ENCODE measurements at places on chromosomes 16 and 17.

GRCh38 chr17:4807605-4808377 lies 839 bp downstream of the PLD2 start:
- DNase-seq, result no peak

DNA sequence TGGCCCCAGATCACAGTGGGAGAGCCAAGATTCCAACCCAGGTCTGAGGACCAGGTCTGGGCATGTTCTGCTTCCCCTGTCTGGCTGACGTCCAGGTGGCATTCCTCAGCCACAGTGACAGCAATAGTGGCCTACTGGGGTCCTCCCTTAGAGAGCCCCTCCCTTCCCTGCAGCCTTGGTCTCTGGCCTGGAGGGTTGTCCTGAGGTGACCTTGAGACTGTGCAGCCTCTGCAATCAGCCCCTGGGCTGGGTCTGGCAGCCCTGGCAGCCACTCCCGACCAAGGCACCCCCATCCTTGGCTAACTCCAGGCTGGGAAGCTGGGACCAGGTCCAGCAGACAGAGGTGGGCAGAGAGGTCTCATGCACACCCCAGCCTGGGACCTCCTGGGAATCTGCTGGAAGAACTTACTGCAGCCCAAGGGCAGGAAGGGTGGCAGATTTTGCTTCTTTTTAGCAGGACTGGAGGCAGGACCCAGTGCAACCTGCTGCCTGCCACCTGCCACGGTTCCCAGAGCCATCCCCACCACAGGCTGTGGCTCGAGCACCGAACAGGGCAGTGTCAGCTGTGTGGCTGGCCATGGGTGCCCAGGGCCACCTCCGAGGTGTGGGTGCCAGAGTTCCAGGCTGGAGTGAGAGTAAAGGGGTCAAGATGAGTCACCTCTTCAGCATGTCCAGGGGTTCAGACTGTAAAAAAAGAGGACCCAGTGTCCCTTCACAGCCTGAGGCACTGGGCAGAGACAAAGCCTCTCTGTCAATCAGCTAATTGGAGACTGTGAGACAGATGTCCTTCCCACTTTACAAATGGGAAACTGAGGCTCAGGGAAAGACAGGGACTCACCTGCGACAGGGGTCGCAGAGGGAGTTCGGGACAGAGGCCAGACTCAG lies 12.6 kb downstream of the GRB7 start:
- DNase-seq, result no peak

- no peak for DNase-seq
These were observed 16.4 kb downstream of the CDK5RAP3 start for GRCh38 chr17:47987240-47987835.

- DNase-seq, result peak; percentile 54
These were observed 73.3 kb downstream of the N4BP1 start for GRCh38 chr16:48536614-48537200.

GRCh38 chr17:46756081-46756735 lies 62.3 kb downstream of the WNT3 start:
- DNase-seq, result peak; percentile 40

DNA sequence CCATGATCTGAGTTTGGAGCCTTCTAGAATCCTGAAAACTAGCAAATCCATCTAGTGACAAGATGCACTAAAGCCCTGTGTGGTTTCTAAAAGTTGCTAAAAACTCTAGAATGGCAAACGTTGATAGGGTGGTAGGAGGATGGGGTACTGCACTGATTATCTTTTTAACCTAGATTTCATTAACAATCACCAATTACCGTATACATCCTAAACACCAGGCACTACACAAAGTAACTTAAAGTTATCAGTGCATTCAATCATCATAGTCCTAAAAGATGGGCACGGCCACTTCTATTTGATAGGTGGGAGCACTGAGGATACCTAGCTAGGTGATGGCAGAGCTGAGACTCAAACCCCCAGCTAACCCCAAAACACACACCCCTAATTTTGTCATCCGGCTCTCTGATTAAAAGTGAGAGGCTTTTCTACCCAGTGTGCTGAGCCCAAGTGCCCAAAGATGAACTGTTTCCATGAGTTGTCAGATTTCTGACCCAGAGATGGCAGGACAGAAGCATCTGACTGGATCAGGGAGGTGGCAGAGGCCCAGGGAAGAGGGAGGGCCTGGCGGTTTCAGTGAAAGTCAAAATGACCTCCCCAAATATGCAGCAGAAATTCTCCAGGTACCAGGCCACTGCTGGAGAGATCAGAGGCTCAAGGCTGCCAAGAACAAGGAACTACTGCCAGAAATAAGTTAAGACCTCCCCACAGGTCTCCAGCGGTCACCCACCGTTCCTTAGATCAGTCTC lies 396.8 kb downstream of the SOX9 start:
- DNase-seq, result no peak

DNA sequence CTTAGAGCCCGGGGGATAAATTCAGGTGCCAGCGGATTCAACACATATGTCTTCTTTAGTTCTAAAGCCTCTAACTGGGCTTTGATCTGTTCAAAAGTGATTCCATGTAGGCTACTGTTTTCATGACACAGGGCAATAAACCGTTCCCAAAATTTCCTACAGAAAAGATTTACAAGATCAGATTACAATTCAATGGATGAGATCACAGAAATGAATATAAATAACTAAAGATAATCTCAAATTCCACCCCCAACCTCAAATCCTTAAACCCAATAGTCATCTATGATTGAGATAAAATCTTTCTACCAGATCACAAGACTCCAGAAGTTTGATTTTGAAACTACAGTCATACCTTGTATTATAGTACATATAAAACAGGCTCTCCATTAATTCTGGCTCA lies 84.3 kb downstream of the CACNG1 start:
- DNase-seq, result no peak

- no peak for DNase-seq
These were observed 26.3 kb downstream of the GINS2 start for GRCh38 chr16:85662482-85662812.

DNA sequence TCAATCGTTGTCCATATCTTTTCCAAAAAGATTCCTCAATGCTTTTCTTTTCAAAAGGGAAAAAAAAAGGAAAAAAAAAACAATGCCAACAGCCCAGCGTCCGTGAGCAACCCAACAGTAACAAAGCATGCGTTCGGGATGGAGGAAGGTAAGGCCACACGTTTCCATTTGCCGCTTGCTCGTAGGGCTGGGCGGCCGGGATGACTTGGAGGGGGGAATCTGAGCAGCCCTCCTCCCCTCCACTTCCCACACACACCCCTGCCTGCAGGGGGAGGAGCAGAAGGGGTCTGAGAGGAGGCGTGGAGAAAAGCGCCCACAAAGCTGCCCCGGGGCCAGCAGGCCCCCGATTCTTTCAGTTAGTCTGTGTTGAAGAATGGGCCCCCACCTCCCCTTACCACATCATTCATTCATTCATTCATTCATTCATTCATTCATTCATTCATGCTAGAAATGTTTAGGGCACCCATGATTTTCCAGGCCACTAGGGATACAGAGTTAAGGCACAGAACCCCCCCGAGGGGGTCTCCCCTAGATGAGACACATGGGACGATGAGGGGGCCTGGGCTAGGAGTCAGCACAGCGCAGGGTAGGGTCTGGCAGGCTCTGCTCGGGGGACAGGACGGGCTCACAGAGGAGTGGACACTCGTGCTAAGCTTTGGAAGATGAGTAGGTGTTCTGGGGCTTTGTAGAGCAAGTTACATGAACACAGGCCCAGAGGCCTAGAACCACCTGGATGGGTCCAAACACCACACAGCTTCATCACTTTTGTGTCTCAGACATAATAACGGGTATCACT lies 10.9 kb upstream of the TBX2 start:
- no peak for DNase-seq

GRCh38 chr16:88014252-88014781 lies 63.1 kb downstream of the BANP start:
- DNase-seq, result no peak

DNA sequence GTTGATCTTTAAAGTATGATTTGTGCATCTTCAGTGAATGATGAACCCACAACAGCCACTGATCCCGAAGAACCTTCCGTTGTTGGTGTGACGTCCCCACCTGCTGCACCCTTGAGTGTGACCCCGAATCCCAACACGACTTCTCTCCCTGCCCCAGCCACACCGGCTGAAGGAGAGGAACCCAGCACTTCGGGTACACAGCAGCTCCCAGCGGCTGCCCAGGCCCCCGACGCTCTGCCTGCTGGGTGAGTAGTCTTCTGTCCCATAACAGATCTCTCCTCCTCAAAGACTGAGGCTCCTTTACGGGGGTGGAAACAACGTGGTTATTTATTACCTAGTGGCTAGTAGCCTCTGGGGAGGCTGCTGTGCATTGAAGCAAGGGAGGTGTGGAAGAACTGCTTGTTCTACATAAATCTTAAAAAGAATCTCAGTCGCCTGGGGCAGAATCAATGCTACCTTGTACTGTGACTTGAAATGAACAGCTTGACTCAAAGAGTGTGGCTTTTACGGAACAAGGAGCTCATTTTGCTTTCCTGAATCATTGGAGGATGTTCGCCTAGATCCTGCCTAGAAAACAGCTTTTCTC lies 63.0 kb upstream of the CLEC18A start:
- DNase-seq, result no peak

- no peak for DNase-seq
These were observed 279 bp downstream of the HNF1B start for GRCh38 chr17:37744633-37744927.

GRCh38 chr17:73305845-73306836 lies 5.7 kb downstream of the CDC42EP4 start:
- DNase-seq, result no peak

DNA sequence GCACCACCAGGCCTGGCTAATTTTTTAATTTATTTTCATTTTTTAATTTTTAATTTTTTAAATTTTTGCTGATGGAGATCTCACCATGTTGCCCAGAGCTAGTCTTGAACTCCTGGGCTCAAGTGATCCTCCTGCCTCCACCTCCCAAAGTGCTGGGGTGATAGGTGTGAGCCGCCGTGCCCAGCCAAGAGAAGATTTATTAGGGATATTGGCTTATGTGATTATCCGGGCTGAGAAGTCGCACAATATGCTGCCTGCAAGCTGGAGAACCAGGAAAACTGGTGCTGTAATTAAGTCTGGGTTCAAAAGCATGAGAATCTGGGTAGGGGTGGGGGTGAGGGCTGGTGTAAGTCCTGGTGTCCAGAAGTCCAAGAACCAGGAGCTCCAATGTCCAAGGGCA lies 2.5 kb upstream of the C16orf90 start:
- DNase-seq, result no peak

DNA sequence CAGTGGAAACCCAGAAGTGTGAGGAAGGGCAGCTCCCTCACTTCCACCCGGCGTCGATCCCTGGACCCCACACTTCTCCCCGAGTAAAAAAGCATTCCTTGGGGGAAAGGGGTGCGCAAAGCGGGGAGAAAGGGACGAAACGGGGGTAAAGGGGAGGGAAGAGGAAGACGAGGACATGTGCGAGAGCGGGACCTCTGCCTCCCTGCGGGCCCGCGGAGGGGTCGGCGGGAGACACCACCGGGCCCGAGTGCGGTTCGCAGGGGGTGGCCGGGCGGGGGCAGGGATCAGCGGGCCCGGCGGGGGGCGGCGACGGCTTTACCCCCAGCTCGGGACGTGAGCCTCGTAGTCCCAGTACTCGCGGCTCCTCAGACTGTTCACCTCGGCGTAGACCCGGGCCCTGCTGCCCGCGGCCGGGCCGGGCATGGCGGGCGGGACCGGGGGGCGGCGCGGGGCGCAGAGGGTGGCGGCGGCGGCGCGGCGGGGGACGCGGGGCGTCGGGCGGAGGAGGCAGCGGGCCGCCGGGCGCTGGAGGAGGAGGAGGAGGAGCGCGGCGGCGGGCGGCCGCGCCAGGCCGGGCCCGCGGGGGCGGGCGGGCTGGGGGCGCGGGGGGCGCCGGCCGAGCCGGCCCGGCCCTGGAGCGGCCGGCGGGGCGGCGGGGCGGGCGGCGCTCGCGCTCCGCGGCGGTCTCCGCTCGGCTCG lies 443 bp downstream of the CSNK2A2 start:
- DNase-seq, result no peak

GRCh38 chr17:29331075-29331707 lies 37.2 kb upstream of the NUFIP2 start:
- DNase-seq, result no peak

DNA sequence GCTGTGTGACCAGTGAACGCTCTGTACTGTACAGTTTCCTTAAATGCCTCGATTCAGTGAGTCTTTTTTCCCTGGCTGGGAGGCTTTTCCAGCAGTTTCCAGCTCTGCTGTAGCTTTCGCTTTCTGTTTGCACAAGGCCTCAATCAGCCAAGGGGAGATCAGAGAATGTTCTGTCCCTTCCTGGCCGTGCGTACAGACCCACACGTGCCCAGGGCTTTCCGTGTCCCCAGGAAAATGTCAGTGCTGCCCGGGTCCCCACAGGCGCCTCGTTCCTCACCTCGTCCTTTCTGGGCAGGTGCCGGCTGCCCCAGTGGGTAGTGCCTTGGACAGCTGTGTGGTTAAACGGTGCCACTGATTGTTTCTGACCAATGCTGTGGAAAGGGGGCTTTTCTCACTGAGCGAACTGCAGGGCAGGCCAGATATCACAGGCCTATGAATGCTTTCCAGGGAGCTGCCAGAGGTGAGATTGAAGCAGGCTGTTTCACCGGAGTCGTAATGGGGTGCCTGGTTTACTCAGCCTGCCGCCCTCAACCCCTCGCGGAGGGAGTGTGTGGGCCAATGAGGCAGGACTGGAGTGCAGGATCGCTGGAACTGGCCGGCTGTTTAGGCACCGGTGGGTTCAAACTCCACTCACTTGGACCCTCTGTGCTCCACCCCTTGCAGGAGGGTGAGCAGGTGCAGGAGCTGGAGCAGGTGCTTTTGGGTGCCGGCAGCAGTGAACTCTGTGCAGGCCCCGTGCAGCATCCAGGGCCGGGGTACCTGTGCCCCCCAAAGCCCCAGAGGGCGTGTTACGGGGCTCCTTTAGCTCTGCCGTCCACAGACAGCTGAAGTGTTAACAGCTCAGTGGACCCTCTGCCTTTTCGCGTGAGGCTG lies 44.4 kb downstream of the ZNF778 start:
- no peak for DNase-seq

DNA sequence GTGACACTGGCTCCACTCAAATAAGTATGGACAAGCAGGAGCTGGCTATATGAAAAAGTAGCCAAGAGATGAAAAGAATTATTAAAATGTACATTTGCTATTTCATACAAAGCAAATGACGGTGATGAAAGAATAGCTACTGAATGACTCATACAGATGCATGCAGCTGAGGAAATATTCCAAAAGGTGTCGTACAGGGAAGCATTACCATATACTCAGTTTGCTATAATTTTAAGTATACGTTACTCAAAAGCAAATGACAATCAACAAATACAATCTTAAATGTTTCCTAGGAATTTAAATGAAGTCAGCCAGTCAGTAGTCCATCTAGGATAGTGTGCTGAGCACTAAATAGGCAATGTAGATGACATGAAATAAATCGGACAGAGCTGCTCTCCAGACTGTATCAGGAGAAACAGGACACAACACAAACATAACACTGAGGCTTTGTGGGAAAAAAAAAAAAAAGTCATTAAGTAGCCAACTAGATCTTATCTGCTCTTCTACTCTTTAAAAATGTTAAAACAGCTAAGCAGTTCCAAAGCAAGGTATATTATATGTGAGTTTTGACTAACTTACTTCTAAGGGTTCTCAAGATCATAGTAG lies 65.0 kb downstream of the NCOR1 start:
- no peak for DNase-seq

GRCh38 chr16:57115168-57115513 lies 22.8 kb downstream of the CPNE2 start:
- DNase-seq, result no peak

GRCh38 chr16:89425523-89425922 lies 64.8 kb downstream of the ANKRD11 start:
- DNase-seq, result no peak

- no peak for DNase-seq
These were observed 192.9 kb downstream of the MAF start for GRCh38 chr16:79407461-79408135.

GRCh38 chr17:36686123-36686669 lies 84.8 kb downstream of the MRM1 start:
- no peak for DNase-seq
